H1 (cell line): ENCODE measurements at places on chromosomes 7 and 10. TPM values are rescaled to one million over a fixed set of nuclear protein-coding genes. Genes with fewer than 3 reads are reported as not detected.
A peak's percentile ranks its signal among the peaks of the same experiment; 100 is the strongest.

- H3K27me3 ChIP-seq: no peaks in the 10 kb centered on the region
- no peaks in the 10 kb centered on the region for H3K4me1 ChIP-seq
- H3K4me3 ChIP-seq: no peak overlapping the region
- no peak overlapping the region for H3K27ac ChIP-seq
- H3K36me3 ChIP-seq: no peaks in the 10 kb centered on the region
Observed at GRCh38 chr7:34677491-34677890, 19.5 kb downstream of the NPSR1 start.

DNA sequence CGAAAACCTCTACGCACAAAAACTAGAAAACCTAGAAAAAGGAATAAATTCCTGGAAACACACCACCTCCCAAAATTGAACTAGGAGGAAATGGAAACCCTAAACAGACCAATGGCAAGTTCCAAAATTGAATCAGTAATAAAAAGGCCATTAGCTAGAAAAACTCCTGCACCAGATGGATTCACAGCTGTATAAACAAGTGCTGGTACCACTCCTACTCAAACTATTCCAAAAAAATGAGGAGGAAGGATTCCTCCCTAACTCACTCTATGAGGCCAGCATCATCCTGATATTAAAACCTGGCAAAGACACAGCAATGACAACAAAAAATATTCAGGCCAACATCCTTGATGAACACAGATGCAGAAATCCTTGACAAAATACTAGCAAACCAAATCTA, 228.2 kb downstream of the CHRM2 start:
- no peak overlapping the region for H3K27ac ChIP-seq
- no peak for DNase-seq
- H3K4me3 ChIP-seq: no peak overlapping the region
- H3K36me3 ChIP-seq: no peaks in the 10 kb centered on the region
- H3K27me3 ChIP-seq: no peaks in the 10 kb centered on the region
- no peaks in the 10 kb centered on the region for H3K4me1 ChIP-seq

- H3K4me3 ChIP-seq: no peak overlapping the region
- H3K27ac ChIP-seq: no peak overlapping the region
- H3K27me3 ChIP-seq: no peaks in the 10 kb centered on the region
- H3K36me3 ChIP-seq: no peaks in the 10 kb centered on the region
- no peaks in the 10 kb centered on the region for H3K4me1 ChIP-seq
Observed at GRCh38 chr10:26681076-26681475, 16.4 kb upstream of the PDSS1 start.

- no peak overlapping the region for H3K27ac ChIP-seq
- no peaks in the 10 kb centered on the region for H3K36me3 ChIP-seq
- no peaks in the 10 kb centered on the region; the same call in 1 of the 2 replicates for H3K4me1 ChIP-seq
- no peak overlapping the region for H3K4me3 ChIP-seq
- DNase-seq: peak; percentile 83
Observed at GRCh38 chr10:69413221-69413865, 3.4 kb downstream of the TACR2 start.

DNA sequence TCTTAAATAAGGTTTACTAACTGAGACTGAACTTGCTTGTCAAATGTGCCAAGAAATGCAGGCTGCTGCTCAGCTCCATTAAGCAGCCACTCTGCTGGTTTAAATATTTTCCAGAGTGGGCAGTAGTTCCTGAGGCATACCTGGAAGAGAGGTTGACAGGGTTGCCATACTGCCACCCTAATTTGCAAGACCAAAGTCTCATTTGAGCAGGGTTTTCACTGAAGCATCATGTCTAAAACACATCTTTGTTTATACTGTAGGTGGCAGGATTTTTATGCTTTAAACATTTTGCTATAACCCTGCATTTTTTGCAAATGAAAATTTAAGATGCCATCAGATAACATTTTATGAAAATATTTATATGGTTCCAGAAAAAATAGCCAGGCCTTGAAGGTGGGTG, 618.0 kb upstream of the LRRTM3 start:
- DNase-seq: no peak
- no peaks in the 10 kb centered on the region for H3K4me1 ChIP-seq
- H3K27me3 ChIP-seq: no peaks in the 10 kb centered on the region
- H3K27ac ChIP-seq: no peak overlapping the region

DNA sequence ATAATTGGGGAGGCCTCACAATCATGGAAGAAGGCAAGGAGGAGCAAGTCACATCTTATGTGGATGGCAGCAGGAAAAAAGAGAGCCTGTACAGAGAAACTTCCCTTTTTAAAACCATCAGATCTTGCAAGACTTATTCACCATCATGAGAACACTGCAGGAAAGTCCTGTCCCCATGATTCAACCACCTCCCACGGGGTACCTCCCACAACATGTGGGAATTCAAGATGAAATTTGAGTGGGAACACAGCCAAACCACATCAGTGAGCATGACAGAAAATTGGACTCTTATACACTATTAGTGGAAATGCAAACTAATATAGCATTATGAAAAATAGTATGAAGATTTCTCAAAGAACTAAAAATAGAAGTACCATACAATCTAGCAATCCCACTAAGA, 271.2 kb downstream of the MAGI2 start:
- no peaks in the 10 kb centered on the region for H3K36me3 ChIP-seq
- H3K4me3 ChIP-seq: no peak overlapping the region
- no peak overlapping the region for H3K27ac ChIP-seq
- no peak for DNase-seq

GRCh38 chr7:106022193-106022821, 59.2 kb downstream of the CDHR3 start:
- H3K4me3 ChIP-seq: no peak overlapping the region
- no peak overlapping the region for H3K27ac ChIP-seq
- no peak for DNase-seq
- peaks cover 6% of the 10 kb centered on the region for H3K4me1 ChIP-seq
- H3K36me3 ChIP-seq: no peaks in the 10 kb centered on the region

GRCh38 chr10:130717083-130717482, 580.9 kb downstream of the GLRX3 start:
- H3K36me3 ChIP-seq: no peaks in the 10 kb centered on the region
- no peak overlapping the region for H3K27ac ChIP-seq
- H3K27me3 ChIP-seq: no peaks in the 10 kb centered on the region; the same call in 1 of the 2 replicates
- DNase-seq: no peak

DNA sequence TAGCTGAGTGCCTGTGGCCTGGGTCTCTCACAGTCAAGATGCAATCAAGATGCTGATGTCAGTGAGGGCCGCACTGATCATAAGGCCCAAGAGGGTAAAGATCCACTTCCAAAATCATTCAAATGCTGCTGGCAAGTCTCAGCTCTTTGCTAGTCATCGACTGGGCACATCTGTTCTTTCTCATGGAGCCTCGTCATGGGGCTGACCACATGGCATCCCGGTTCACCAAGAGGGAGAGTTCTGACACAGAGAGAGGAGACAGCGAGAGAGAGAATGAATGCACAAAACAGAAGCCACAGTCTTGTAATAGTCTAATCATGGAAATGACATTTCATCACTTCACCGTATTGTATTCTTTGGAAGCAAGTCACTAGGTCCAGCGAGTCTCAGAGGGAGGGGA, 1067.5 kb upstream of the C7orf33 start:
- H3K27ac ChIP-seq: no peak overlapping the region
- H3K36me3 ChIP-seq: no peaks in the 10 kb centered on the region
- no peaks in the 10 kb centered on the region for H3K4me1 ChIP-seq
- H3K4me3 ChIP-seq: no peak overlapping the region

GRCh38 chr7:150719436-150719835, 3.0 kb downstream of the GIMAP1 start:
- H3K36me3 ChIP-seq: no peaks in the 10 kb centered on the region
- H3K27me3 ChIP-seq: peaks cover 8% of the 10 kb centered on the region
- H3K4me3 ChIP-seq: no peak overlapping the region
- H3K4me1 ChIP-seq: no peaks in the 10 kb centered on the region

ANLN gene
- 87.4 and 90.1 TPM in 2 replicates for total RNA-seq

NUTM2A gene
- 0.41 and 0.59 TPM in 2 replicates for total RNA-seq

SLC26A3 gene
- not detected in 2 replicates for total RNA-seq

WNT16 gene
- 0.52 and 0.61 TPM in 2 replicates for total RNA-seq

GJC3 gene
- 2.5 and 3.0 TPM in 2 replicates for total RNA-seq
